ENCODE measurements at places on chromosomes 6 and 20.

DNA sequence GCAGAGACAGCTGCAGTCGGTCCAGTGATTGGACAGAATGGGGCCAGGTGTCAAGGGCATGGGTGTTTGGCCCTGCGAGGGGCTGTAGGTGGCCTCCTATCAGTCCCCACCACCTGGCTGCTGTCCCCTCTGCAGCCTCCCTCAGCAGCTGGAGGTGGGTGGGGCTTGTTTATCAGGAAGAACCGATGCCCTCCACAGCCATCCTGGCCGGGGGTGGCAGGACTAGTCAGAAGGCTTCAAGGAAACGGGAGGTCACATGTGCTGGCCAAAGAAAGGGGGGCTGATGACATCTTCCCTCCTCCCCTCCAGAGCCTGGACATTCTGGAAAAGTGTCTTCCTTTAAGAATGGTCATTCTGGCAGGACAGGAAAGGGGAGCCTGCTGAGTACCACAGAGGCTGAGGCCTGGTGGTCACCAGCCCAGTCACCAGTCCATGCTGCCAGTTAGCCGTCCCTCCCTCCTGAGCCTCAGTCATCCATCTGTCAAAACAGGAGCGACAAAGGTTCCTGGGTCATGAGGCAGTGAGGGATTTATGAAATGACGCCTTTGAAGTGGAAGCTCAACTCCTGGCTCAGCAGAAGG, 4.1 kb downstream of the FAM210B start:
- DNase-seq, result no peak

GRCh38 chr6:121791396-121792315, 356.2 kb downstream of the GJA1 start:
- DNase-seq, result no peak

DNA sequence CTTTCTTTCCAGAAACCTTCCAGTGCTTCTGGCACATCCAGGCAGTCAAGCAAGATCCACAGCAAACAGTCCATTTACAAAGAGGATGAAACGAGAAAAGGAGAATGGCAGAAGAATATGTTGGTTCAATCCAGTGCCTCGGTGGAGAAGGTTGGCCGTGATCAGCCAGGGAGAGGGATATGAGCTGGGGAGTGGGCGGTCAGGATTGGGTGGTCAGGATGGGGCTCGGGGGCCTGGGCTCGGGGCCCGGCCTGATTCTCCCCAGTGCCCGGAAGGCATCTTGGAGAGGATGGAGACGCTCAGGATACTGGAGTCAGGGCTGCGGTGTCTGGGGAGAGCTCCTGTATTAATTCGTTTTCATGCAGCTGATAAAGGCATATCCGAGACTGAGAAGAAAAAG, 61.3 kb downstream of the EFCAB8 start:
- peak; percentile 28 for DNase-seq

DNA sequence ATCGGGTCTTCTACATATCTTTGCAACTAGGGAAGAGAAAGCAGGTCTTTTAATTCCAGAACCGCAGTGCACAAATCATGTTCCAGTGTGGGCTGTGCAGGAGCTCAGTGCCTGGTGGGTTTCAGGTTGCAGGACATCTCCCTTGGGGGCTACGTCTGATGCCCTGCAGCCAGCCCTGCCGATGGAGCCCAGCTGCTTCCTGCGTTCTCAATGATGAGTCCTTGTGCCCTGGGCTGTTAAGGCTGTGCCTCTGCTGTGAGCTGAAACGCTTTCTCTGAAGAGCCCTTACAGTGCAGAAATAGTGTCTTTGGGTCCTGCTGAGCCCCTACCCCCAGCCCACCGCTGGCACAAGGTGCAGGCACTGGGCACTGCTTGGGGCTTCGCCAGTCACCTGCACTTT, 192.9 kb downstream of the SYNDIG1 start:
- no peak for DNase-seq

GRCh38 chr20:12815231-12815768, 193.5 kb upstream of the SPTLC3 start:
- no peak for DNase-seq

- no peak for DNase-seq
Observed at GRCh38 chr20:61699495-61700374, 365.9 kb downstream of the TAF4 start.

GRCh38 chr20:24261351-24261750, 208.1 kb upstream of the SYNDIG1 start:
- DNase-seq, result no peak

GRCh38 chr20:38229376-38230252, 30.9 kb downstream of the KIAA1755 start:
- DNase-seq, result no peak

Measured in right atrium auricular region (tissue), 2 donors.